ENCODE measurements at places on chromosomes 5 and 9.

DNA sequence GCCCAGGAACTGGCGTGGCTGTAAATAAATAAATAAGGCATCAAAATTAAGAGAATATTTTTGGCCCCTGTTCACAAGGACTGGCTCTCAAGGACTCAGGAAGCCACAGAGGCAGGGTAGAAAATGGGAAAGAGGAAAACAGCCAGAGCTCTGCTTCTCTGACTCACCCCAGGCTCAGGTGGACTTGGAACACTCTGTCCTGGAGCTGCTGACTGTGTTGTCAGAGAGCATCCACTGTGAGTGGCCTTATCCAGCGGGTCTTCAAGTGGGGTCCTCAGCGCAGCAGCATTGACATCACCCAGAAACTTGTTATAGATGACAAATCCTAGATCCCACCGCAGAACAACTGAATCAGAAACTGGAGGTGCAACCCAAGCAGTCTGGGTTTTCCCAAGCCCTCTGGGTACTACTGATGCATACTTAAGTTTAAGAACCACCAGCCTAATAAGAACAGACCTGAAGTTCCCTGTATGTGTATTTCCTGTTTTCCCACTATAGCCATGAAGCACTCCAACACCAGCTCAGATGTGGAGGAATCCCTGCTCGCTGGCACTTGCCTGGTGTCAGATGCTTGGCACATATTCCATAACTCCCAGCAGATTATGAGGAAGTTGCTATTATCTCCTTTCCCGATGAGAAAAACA is 20.5 kb downstream of the ADRA1B start:
- DNase-seq, result no peak

- no peak for DNase-seq
Measured at GRCh38 chr5:149282027-149282965, 10.6 kb downstream of the AFAP1L1 start.

DNA sequence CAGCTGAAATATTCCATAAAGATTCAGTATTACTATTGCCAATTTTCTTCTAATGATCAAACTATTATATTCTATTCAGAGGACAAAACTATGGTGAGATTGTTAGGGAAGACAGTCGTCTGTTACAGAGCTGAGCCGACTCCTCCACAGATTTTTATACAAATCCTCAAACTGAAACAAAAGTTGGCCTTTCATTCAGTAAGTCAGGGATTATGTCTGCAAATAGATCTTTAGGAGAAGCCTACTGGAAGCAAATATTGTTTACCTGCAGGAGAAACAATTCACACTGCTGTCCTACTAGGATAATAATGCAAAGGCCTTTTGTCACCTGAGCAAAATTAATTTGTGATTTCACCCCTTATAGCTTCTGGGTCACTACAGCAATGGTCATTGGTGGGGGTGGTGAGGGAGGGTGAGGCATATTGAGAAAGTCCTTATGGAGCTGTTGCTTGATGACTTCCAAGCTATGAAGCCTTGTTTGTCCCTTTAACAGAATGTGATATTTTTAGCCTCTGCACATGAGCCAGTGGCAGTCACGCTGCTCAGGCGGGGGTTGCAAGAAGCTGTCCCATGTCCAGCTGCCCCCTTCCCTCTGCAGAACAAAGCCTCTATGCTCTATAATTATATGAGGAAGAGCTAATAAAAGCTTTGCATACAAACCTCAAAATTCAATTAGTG is 200.5 kb upstream of the KLF9 start:
- no peak for DNase-seq

- no peak for DNase-seq
Measured at GRCh38 chr9:113621309-113621791, 157.8 kb downstream of the RGS3 start.

- DNase-seq, result no peak
Measured at GRCh38 chr5:80246995-80247729, 8.7 kb downstream of the SERINC5 start.

GRCh38 chr9:72751541-72751940 is 201.3 kb downstream of the ALDH1A1 start:
- no peak for DNase-seq

GRCh38 chr9:79164406-79164805 is 407.4 kb upstream of the TLE4 start:
- DNase-seq, result no peak

- no peak for DNase-seq
Measured at GRCh38 chr5:78542321-78542840, 106.2 kb downstream of the LHFPL2 start.

DNA sequence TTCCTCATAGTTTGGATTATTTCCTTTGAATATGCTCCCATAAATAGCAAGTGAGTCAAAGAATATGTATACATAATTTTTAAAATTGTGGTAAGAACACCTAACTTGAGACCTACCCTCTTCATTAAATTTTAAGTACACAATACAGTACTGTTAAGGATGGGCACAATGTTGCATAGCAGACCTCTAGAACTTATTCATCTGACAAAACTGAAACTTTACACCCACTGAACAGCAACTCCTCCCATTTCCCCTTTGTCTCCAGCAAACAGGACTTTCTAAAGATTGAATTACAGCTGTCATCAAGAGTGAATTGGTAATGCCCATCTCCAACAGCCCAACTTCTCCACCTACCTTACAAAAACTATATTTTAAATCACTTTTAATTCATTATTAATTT is 388.9 kb downstream of the HTR1A start:
- DNase-seq, result no peak

DNA sequence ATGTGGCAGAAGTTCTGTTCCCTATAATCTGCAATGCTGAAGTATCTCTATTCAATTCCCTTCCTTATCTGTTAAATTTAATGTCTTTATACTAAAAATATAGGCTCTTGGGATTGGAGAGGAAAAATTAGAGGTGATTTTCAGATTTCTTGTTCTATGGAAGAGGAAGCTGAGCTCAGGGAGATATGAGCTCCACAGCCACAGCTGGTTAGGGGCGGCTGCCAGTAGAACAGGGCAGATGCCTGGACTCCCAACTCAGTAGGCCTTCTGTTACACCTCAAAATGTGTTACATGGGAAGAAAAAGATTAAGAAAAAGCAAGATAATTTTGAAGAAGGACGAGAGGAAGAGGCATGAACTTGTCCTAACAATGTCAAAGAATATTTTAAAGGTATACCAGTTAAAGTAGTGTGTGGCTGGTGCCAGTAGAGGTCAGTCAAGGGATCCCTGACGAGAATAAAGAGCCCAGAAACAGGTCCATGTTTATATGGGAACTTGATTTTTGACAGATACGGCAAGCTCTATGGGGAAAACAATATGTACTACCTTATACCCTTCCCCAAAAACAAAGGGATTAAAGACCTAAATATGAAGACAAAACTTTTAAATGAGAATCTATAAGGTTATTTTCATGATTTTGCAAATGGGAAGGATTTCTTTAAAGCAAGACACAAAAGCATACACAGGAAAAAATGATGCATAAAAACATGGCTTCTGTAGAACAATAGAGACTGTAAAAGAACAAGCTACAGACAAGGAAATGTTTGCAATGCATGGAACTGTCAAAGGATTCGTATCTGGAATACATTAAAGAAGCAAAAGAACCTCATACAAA is 28.7 kb downstream of the DNAJC21 start:
- DNase-seq, result no peak

GRCh38 chr5:91329283-91329682 is 53.8 kb downstream of the ARRDC3 start:
- DNase-seq, result no peak

GRCh38 chr5:75335486-75335885 is 1.5 kb upstream of the HMGCR start:
- DNase-seq, result no peak

DNA sequence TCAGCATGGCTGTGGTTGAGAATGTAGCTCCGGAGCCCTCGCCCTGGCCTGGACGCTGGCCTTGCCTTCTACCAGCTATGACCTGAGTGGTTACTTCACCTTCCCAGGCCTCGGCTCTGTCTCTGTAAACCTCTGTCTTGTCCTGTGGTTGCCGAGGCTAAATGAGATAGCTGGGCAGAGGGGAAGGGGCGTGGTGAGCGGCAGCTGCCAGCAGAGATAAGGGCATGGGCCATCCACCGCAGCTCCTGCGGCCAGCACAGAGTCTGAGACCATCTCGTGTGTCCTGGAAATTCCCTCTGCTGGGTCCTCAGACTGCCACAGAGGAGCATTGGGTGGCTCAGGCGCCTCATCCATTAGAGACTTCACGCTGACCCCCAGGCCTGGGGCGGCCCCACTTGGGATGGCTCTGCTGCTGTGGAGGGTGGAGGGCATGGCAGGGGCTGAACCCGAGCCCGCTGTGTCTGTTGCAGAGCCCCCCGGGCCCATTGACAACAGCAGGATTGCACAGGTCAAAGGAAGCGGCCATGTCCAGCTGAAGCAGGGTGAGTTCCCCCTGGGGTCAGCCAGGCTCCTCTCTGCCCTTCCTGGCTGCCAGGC is 43.9 kb downstream of the USP20 start:
- no peak for DNase-seq

DNA sequence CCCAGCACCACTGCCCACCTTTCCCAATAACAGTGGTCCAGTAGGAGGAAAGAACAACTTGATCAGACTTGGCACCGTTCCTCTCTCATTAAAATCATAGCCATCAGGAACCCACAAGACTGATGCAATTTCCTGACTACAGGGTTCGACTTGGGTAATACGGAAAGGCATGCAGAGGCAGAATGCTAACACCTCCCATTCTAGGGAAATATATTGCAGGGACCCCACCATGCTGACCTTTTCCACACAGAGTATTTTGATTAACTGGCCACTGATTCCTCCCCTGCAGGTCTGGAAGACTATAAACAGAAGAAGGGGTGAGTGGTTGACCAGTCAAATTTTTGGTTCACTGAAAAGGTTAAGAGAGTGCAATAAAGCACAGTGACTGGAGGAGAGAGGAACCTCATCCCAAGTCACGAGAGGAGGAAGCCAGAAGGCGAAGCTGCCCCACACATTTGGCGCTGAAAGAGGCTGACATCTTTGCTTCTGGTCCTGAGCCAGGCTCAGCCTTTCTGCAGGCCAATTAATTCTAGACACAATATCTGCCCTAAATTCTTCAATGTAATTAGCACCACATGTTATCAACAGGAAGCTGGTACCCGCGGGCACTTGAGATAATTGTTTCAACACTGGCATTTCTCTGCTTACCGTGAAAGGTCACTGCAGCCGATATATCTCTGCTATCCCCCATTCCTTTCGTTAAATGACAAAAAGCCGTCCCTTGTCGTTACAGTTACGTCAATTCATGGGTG is 64.7 kb upstream of the SPOCK1 start:
- DNase-seq, result no peak

GRCh38 chr9:26356491-26356890 is 536.1 kb downstream of the CAAP1 start:
- no peak for DNase-seq

- DNase-seq, result no peak
Measured at GRCh38 chr9:32869404-32869803, 86.1 kb downstream of the TMEM215 start.

DNA sequence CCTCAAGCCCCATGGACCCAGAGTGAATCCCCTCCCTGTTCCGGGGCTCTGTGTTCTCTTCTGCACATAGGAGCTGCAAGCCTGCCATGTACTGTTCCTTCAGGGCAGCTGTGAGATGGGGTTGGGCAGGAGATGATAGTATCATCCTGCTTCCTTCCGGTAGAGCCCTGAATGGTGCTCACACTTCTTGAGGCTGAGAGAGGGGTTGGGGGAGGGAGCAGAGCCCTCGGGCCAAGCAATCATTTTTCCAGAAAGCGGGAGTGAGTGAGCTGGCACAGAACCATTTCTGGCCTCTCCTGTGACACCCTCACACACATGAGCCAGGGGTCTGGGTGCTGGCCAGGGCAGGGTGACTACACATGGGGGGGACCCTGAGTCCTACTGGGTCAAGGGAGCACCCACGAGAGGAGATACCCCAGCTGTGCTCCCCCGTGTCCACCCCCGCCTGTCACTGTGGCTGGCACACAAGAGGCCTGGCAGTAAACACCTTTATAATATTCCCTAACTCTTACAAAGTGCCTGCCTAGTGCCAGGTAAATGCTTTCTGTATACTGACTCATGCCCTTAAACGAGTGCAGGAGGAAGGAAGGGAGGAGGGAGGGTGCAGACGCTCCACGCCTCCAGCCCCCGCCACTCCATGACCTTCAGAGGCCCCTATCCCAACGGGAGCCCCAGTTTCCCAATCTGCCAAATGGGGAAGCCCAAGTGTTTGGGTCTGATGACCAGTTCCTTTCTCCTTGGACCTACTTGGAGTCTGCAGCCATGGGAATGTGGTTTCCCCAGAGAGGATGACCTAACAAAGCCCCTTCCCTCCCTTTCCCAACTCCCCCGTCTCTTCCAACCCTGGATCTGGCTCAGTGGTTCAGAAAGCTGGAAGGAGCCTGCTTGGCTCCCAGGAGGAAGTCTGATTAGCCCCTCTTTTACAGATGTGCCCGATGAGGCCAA is 15.5 kb downstream of the AKNA start:
- DNase-seq, result peak; percentile 41

DNA sequence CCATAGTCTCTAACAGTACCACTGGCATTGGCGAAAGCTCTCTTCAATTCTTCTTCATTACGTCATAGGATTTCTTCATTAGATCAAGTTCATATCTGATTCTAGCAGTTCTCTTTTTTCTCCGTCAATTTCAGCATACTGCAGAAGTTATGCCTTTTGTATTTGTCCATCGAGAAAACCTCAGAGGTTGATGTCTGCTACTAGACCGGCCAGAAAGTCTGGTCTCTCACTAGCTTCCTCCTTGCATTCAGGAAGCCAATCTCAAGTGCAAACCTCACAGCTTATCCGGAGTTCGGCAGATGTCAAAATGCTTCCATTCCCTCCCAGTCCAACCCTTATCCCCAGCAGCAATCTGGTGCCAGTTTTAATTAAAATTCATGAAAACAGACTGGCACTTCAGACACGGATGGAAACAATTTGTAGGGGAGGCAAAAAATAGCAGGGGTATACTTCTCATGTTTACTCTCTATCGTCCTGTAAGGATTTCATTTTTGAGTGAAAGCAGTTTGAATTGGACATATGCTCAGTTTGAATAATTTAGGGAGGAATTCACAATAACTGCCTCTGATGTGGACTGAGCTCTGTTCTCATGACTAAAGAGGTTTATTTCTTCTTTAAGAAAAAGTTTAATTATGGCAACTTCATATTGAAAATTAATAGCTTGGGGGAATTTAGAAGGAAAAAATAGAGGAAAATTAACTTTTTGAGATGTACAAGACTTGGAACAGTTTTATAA is 56.4 kb upstream of the TMC1 start:
- DNase-seq, result no peak

- DNase-seq, result no peak
Measured at GRCh38 chr5:131245948-131246347, 17.9 kb upstream of the CDC42SE2 start.

GRCh38 chr9:130383350-130383715 is 61.4 kb upstream of the ASS1 start:
- DNase-seq, result no peak

DNA sequence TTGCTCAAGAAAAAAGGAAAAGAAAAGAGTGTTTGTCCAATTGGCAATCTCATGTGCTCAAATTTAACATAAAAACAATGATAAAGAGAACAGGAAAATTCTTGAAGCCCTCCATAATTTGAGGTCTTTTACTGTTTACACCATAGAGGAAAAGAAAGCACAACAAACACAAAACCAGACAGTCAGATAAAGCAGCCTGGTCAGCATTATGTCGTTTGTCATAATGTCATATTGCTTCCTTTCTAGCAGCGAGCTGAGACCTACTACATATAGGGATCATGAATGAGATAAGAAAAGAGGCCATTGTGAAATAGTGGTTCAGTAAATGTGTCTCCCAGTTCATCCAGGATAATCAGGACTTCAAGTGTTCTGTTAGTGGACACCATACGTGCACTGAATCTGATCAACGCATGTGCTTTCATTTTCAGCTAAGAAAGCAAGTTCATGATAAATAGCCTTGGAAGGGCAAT is 64.7 kb upstream of the SELENOP start:
- DNase-seq, result no peak

All from effector memory CD4-positive, alpha-beta T cell (primary cell).